ENCODE measurements at places on chromosomes 16 and 17.

- DNase-seq: no peak
These were observed 2.6 kb downstream of the NOG start for GRCh38 chr17:56595831-56596690.

DNA sequence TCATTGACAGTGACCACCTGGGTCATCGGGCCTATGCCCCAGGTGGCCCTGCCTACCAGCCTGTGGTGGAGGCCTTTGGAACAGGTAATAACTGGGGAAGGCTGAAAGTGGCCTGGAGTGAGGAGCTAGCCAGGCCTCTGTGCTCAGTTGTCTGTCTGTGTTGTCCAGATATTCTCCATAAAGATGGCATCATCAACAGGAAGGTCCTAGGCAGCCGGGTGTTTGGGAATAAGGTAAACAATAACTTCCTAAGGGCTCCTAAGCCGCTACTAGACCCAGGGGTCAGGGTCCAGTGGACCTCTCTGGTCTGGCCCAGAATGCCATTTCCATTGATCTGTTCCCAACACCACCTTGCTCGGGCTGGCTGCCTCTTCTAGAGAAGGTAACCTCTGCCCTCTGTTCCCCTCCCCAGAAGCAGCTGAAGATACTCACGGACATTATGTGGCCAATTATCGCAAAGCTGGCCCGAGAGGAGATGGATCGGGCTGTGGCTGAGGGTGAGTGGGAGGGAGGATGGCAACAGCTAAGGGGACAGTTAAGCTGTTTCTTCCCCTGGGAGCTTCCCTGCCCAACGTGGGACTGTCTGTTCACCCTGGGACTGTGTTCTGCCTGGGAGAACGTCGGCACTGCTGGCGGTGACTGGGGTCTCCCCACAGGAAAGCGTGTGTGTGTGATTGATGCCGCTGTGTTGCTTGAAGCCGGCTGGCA lies 1.9 kb upstream of the MLX start:
- DNase-seq: no peak

DNA sequence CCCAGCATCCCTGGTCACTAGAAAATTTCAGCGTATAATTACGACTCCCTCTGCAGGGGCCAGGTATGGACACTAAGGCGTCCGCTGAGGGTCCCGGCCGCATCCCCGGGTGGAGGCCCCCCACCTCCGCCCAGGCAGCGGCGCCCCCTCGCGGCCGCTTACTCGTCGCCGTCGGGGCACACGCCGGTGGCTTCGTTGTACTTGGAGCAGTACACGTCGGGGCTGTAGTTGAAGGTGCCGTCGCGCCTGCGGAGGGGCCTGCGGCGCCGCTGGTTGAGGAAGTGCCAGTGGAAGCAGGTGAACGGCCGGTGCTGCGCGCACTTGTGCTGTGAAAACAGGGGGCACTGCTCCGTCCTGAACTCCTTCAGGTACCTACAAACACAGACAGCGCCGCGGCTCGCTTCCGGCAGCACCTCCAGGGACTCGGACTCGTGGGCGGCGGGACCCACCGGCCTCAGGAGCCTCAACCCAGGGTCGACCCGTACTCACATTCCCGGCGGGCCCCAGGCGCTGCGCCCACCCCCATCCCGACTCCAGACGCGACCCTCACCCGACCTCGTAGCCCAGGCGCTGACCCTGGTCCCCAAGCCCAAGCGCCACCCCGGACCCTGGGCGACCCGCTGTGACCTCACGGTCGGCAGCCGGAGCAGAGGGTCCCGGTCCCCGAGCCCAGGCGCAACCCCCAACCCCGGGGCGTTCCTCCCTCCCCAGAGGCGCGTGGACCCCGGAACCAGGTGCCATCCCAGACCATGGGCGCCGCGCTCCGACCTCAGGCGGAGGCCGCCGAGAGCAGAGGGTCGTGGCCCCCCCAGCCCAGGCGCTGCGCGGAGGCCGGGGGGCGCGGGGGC lies 596 bp downstream of the UNKL start:
- peak; percentile 24 for DNase-seq

GRCh38 chr17:30807896-30808295 lies 16.6 kb downstream of the CRLF3 start:
- no peak for DNase-seq

GRCh38 chr16:89924925-89925307 lies 1.8 kb downstream of the TUBB3 start:
- DNase-seq: no peak

- DNase-seq: no peak
These were observed 10.7 kb upstream of the CNGB1 start for GRCh38 chr16:57981636-57982035.

DNA sequence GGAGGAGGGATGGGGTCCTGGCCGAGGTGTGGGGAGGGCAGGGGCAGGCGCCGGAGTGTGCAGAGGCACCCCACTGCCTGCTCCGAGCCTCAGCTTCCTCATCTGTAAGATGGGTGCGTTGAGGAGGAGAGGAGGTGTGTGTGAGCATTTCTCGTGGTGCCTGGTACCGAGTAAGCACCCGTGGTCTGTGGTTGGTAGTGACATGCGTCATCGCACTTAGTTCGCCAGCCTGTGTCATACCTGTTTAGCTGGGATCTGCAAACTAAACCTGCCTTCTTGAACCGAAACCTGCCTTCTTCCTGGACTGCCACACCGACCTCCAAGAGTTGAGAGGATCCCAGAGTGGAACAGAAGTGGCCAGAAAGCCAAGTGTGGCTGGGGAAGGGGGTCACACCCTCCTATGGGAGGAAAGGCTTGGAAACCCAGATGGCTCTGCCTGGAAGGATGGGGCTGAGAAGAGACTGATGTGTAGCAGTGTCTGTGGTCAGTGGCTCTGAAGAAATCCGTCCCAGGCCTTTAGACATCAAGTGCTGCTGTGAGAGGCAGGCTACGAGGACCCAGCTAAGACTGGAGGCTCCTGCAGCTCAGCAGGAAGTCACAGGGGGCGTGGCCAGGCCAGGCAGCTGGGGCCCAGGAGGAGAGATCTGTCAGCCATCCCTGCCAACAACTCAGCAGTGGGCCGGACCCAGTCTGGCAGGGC lies 162.6 kb upstream of the PLCG2 start:
- peak; percentile 52 for DNase-seq

DNA sequence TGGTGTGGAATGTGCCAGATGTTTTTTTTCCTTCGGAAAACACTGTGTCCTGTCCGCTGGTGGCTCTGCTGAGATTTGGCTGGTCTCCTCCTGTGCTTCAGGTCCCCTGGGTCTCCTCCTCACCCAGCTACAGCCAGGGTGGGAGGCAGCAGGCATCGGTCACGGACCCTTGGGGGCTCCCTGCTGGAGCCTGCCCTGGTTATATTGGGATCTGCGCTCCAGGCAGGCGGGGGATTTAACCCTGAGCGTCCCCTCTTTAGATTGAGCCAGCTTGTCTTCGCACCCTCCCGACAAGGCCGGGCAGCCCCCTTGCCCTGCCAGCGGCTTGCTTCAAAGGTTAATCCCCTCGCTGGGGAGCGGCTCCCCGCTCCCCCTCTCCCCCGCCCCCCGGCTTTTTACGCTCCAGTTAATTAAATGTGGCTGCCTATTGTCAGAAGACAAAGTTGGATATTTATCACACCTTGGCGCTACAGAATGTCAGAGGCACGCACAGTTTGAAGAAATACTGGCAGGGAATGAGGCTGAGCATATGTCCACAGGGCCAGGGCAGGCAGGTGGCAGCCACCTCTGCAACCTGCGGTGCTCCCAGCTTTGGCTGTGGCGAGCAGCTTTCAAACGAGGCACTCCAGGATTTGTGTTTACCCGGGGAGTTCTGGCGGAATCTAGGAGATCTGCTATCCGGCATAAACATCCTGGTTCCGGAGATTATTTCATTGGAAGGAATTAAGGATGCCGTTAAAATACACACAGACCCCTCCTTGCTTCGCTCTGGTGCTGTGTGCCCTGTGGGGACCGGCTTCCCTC lies 38.2 kb upstream of the GSE1 start:
- DNase-seq: no peak

DNA sequence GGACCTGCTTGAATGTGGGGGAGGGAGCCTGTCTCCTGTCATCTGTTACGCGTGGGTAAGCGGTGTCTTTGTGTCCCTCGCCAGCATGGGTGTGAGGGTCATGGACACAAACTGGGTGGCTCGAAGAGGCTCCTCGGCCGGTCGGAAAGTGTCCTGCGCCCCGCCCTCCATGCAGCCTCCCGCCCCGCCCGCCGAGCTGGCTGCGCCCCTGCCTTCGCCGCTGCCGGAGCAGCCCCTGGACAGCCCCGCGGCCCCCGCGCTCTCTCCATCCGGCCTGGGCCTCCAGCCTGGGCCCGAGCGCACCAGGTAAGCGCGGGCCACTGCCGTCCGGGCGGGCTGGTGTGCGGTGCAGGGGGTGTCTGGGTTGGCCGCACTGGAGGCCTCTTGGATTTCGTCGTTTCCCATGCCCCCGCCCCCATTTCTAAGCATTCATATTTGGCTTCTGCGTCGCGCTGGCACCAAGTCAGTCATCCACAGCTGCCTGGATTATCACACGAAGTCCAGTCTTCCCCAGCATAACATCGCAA lies 43.8 kb downstream of the ELAC2 start:
- DNase-seq: no peak

DNA sequence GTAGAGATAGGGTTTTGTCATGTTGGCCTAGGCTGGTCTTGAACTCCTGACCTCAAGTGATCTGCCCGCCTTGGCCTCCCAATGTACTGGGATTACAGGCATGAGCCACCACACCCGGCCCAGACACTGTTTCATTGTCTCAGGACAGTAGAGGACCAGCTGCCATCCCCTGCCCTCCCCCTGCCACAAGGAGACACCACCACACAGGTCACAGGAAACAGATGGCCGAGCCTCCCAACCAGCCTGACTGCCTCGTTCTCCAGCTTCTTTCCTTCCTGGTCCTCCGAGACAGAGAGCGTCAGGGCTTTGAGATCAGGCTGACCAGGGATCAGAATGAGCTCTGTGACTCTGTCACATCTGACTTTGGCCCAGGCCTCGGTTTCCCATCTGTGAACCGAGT lies 20.8 kb upstream of the RNPS1 start:
- DNase-seq: no peak

DNA sequence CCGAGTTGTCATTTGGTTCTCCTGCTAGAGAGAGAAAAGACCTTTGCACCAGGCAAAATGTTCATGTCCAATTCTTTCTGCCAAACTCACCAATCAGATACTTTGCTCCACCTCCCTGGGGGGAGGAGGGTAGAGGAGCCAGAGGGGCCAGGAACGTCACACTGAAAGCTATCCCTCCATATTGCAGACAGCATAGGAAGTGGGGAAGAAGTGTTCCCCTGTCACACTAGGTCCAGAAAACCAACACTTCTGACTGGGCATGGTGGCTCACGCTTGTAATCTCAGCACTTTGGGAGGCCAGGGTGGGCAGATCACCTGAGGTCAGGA lies 9.5 kb downstream of the HSD17B2 start:
- DNase-seq: no peak

GRCh38 chr17:10837921-10838320 lies at the start of gene PIRT:
PIRT (minus strand) TSS chr17:10838087; CDS start chr17:10825645, 12,442 bp downstream.
- DNase-seq: no peak

DNA sequence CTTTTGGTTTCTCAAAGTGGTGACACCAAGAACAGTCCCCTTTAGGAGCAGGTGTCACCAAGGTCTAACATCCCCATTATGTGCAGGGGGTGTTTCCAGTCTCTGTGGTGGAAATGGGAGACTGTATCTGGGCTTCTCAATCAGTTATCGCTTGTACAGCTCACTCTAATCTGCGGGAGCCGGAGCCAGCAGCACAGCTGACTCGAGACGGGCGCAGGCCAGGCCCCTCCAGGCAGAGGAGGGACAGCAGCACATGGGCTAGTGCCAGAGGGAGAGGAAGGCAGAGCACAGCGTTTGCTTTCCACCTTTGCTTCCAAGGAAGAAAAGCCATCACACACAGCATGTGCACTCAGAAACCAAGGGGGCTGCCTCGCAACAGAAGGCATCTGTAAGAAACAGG lies 91.2 kb upstream of the CREBBP start:
- DNase-seq: no peak

DNA sequence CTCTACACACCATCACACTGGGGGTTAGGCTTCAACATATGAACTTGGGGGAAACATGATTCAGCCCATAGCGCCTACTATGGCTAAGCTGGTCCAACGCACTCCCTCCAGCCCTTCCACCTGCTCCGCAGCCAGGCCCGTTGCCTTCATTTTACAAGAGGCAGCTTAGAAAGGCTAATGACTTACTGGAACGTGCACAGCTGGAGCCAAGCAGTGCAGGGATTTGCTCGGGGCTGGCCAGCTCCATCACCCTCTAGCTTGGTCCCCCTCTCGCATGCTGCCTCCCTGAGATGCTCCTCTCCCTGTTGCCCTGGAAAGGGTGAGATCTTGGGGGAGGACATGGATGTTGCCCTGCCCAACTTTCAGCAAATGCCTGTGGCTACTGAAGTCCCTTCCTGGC lies 2.8 kb upstream of the CACNG1 start:
- DNase-seq: no peak

DNA sequence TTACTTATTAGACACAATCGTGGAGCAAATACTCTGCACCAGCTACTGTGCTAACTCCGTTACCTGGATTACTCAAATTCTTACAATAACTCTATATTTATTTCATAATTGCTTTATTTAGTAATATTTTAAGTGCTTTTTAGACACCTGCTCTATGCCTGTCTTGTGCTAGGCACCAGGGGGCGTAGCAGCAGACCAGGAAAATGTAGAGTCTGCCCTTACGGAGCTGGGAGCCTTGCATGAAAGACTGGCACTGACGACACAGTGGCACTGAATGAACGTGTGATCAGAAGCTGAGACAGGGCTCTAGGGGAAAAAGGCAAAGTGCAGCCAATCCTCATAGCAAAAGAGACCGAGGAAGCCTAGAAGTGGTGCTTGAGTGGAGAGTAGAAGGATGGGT lies 486.5 kb downstream of the CDH13 start:
- DNase-seq: no peak

DNA sequence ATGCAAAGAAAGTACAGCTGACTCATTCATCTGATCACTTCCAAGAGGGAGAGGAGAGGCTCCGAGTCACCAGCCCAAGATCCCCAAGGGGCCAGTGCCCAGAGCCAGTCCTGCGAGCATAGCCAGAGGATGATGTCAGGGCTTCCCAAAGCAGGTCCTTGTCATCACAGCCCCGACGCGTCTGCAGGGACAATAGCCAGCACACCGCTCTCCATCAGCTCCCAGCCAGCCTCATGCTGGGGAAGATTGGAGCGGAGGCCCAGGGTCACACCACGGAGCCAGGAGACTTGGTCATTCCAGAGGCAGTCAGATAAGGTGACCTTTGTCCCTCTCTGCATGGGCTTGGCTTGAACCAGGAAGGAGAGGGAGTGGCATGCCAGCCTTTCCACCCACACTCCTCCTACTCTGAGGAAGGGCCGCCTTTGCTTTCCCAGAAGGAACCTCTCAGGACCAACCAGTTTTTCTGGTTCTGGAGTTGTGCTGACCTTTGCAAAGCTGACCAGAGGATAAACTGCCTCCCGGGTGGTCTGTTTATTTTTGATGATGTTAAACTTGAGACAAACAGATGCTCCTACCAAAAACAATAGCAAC lies 58.3 kb upstream of the ARHGAP44 start:
- DNase-seq: no peak

- DNase-seq: no peak
These were observed 55.9 kb downstream of the MFSD11 start for GRCh38 chr17:76793775-76794174.

- DNase-seq: no peak
These were observed 6.6 kb upstream of the DPEP2 start for GRCh38 chr16:68005786-68006286.

- DNase-seq: no peak
These were observed 13.1 kb upstream of the DUSP14 start for GRCh38 chr17:37476431-37477120.

- DNase-seq: peak; percentile 50
These were observed 17.7 kb downstream of the KSR1 start for GRCh38 chr17:27473748-27474609.

- no peak for DNase-seq
These were observed 22.6 kb downstream of the SLC39A11 start for GRCh38 chr17:73069841-73070240.
